ENCODE measurements at places on chromosomes 3 and 15.

DNA sequence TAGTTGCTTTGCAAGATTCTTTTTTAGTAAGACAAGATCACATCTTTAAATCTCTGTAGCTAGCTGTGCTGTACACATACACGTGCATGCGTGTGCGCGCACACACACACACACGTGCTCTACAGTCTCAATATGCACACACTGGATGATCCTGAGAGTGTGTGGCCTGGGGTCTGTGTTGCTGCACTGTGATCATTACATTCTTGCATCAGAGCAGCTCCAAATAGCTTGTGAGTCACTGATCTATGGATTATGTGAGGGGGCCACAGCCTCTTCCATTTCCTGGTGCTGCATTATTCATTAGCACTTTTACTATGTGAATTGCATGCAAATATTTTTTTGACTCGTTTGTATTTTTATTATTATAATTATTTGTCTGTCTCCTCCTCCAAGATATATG, 34.6 kb downstream of the MCTP2 start:
- no peak for DNase-seq

GRCh38 chr3:155697542-155697941, 47.3 kb downstream of the PLCH1 start:
- no peak for DNase-seq

- no peak for DNase-seq
Observed at GRCh38 chr15:36791844-36792571, 212.6 kb downstream of the CDIN1 start.

GRCh38 chr15:58115692-58116091, 22.5 kb upstream of the AQP9 start:
- DNase-seq = no peak

GRCh38 chr3:48155122-48155521, 33.1 kb downstream of the CDC25A start:
- no peak for DNase-seq
